ENCODE measurements at places on chromosomes 13 and 19.

DNA sequence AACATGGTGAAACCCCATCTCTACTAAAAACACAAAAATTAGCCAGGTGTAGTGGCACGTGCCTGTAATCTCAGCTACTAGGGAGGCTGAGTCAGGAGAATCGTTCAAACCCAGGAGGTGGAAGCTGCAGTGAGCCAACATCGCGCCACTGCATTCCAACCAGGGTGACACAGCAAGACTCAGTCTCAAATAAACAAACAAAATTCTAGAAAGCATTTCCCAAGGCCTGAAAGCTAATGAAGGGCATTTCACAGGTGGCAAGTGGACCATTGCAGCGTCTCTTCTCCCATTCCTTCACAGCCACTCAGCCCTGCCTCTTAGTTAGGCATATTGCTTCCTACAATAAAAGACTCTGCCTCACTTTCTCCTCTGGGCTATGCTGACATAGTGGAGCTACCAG is 13.5 kb upstream of the RXFP2 start:
- DNase-seq = no peak

DNA sequence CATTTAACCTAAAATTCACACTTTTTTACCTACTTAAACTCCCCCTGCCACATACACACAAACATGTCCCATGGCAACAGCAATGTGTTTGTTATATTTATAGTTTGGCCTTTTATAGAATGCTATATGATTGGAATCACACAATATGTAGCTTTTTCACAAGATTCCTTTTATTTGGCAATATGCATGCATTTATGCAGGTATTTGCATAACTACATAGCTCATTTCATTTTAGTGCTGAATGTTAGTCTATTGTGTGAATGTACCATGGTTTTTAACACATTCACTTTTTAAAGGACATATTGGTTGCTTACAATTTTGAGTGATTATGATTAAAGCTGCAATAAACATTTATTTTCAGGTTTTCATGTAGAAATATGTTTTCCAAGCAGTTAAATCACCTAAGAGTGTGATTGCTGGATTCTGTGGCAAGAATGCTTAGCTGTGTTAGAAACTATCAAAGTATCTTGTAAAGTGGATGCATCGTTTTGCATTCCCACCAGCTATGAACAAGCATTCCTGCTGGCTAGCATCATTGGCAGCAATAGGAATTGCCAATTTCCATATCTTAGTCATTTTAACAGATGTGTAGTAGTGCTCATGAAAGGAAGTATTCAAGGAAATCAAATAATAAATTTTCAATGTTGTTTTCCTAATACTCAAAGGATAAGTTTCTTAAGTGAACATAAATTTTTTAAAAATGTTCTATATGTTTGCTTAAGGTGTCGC is 557.0 kb downstream of the SLITRK1 start:
- no peak for DNase-seq

DNA sequence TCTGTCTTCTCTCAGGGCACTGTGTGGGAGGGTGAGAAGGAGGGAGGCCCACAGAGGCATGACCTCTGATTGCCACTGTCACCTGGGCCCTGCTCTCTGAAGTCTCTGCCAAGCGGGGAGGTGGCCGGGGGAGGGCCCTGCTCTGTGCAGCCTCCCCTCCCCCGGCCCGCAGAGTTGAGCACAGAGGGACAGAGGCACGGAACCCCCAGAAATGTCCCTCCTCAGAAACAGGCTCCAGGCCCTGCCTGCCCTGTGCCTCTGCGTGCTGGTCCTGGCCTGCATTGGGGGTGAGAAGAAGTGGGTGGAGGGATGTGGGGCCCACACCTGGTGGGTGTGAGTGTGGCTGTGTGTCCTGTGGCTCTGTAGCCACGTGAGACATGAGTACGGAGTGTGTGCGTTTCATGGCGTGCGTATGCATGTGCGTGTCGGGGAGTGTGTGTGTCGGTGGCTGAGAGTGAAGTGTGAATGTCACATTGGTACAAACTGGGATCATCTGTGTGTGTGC is at the start of gene APOC4:
APOC4 (plus strand) TSS at position 171 of the 505 bp plus-strand sequence; CDS start at position 212, 41 bp downstream.
- DNase-seq = no peak

DNA sequence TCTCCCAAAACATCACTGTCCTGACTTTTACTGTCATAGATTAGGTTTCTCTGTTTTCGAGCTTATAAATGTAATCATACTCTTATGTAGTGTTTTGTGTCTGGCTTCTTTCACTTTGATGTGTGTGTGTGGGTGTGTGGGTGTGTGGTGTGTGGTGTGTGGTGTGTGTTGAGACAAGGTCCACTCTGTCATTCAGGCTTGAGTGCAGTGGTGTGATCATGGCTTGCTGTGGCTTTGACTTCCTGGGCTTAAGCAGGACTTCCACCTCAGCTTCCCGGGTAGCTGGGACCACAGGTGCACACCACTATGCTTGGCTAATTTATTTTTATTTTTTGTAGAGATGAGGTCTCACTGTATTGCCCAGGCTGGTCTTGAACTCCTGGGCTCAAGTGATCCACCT is 59.6 kb downstream of the PDS5B start:
- DNase-seq = no peak

DNA sequence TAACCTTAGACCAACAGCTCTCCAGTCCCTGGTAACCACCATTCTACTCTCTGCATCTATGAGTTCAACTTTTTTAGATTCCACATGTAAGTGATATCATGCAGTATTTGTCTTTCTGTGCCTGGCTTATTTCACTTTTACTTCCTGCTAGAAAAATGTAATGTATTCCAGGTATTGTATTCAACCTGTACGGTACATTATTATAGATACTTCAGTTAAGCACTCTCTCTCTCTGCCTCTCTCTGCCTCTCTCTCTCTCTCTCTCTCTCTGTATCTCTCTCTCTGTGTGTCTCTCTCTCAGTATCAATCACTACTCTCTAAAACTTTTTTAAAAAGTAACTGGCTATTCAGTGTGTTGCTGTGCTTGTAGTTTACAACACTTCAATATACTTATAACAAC is 8.4 kb downstream of the DACH1 start:
- no peak for DNase-seq

All from naive thymus-derived CD8-positive, alpha-beta T cell (primary cell).